ENCODE measurements at places on chromosomes 3 and 15.

GRCh38 chr3:137325170-137325569 lies 367.4 kb downstream of the IL20RB start:
- DNase-seq, result no peak

DNA sequence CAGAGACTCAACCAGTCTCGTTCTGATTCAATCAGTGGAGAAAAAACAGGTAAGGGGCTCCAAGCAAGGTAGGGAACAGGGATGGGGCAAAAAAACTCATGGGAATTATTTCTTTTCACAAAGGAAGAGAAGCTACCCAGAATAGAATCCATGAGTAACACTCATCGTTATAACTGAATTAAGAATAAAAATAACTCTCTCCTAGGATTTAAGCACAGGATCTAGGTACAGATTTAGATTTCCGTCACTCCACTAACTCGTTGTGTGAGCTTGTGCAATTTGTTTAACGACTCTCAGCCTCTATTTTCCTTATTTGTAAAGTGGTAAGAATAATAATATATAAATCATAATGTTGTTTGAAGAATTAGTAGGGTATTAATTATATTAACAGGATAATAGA lies 68.6 kb downstream of the ADAMTS9 start:
- DNase-seq, result no peak

DNA sequence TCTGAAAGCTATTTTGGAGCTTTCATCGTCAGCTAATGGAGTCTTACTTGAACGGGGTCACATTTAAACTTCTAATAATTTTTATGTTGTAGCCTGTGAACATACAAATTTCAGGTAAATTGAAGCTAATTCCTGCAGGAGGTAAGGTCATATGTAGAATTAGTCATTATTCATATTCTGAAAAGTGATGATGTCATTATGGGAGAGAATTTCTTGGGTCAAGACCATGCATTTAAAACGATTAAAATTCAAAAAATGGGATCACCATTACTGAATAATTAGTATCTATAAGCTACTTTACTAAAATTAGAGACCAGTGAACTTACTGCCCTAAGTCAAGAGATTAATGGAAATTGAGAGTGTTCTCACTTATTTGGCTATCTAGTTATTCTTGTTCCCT lies 120.4 kb downstream of the CHL1 start:
- DNase-seq, result no peak

GRCh38 chr15:69314131-69314530 lies 15.4 kb downstream of the PAQR5 start:
- no peak for DNase-seq

DNA sequence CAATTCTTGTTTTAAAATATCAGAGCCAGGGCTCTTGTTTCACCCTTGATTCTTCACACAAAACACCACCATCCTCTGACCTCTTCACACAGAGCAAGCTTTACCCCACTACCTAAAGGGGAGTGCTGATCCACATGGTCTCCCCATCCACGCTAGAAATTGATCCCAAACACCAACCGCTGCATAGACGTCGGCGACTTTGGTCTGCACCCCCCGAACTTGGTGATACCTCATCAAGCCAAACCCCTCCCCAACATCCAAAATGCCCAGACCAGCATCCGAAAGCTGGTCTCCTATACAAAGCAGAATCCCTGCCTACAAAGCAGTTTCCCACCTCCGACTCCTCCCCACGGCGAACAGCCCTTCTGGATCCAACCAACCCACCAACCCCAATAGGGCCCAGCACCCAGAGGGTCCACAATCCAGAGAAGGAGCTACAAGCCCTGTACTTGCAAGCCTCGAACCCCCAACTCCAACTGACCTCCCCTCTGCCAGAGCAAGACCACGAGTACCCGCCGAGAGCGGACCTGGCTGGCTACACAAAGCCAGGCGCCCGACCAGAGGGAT lies 25.8 kb upstream of the MTHFS start:
- no peak for DNase-seq

DNA sequence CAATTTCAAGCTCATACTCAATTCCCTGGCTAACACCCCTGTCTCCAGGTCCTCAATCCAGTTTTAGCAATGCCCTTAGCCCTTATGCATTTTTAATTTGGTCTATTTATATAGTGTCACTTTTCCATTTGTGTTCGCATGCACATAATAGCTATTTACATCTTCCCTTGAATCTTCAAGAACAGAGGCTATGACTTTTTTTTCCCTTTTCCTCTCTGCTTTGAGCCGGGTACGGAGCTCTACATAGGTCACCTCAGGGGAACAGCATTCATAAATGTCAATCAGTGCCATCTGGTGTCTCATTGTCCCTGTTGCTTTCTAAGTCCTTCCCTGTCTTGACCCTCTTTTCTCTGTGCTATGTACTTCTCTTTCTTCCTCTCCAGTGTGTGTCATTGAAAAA lies 26.5 kb upstream of the ACTC1 start:
- DNase-seq, result no peak

DNA sequence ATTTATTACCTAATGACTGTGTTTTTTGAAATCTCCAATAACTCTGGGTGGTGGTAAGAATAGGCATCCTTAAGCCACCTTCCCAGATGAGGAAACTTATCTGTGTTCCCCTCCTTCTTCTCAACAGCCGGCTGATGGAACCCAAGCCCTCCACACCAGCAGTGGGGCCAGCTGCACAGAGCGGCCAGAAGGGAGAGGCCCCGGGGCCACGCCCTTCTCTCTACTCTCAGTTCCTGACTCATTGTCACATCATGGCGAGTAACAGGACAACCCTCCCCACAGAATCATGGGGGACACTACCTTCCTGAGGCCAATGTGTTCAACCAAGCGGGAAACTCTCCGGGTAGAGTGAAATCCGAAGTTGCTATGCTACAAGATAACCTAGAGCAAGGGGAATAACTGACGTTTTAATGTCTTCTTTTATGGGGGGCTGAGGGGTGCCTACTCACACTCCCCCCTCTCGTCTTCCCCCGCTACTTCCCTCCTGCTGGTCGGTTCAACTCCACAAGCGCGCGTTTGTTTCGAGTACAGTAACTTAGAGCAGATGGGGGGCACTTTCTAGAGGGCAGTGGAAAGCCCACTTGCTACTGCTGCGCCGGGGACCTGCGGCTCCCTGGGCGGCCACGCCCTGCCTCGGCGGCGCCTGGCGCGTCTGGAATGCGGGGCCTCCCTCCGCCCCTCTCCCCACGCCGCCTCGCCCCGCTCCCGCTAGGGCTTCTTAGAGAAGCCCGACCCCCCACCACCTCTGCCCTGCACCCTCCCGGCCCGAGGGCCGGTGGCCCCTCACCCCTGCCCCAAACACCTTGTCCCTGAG lies 621 bp downstream of the ANXA2 start:
- no peak for DNase-seq

GRCh38 chr3:25855266-25855784 lies 65.4 kb downstream of the OXSM start:
- DNase-seq, result no peak

DNA sequence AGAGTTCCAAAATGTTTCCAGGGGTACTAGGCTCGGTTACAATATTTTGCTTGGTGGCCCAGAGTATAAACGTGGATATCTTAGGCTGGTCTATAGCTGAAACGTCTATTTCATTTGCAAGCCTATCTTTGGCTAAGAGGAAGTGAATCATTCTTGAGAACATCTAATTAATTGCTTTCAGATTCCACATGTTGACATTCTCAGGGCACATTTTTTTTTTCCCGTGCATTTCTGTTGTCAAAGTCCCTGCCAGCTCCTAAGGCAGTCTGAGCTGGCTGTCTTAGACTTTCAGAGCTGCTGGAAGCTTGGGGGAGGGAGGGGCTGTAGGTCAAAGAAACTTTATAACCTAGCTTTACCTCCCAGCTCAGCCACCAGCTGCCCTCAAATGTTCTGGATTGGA lies 23.2 kb upstream of the LAMP3 start:
- DNase-seq, result no peak

- no peak for DNase-seq
These were observed 204.2 kb downstream of the NFKBIZ start for GRCh38 chr3:102053375-102053989.

- DNase-seq, result no peak
These were observed 42.1 kb downstream of the CORO2B start for GRCh38 chr15:68620721-68621527.

- no peak for DNase-seq
These were observed 461.3 kb upstream of the NAALADL2 start for GRCh38 chr3:174397848-174398247.

DNA sequence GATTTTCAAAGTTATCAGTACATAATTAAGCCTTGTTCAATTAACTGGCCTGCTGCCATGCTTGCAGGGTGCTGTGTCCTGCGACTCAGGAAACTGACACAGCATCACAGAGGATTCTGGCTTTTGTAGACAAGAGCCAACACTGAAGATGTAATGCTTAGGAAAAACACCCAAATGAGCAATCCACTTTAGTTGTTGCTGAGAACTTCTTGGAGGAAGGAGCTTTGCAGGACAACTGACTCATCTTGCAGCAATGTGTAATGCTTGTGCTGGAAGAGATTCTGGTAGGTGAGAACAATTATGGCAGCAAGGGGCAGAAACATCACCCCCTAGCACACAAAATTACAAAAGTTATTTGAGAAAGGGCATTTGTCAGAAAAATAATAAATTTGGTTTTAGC lies 67.6 kb downstream of the NLGN1 start:
- no peak for DNase-seq

DNA sequence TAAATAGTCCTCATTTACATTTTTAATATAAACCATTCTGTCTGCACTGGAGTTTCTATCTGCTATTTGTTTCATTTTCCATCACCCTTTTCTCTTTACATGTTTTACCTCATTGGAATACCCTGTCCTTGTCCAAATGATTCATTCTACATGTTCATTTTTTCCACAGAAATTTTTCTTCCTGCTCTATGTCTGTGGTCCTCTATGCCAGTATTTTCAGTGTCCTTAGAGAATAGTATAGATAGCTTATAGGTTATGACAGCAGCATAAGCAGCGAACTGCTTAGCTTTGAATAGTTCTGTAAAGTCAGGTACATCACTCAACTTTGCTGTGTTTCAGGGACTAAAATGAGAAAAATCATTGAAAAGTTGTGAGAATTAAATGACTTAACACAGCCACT lies 742.3 kb upstream of the CBLB start:
- no peak for DNase-seq

- DNase-seq, result no peak
These were observed 1028.4 kb downstream of the SI start for GRCh38 chr3:164049847-164050246.

DNA sequence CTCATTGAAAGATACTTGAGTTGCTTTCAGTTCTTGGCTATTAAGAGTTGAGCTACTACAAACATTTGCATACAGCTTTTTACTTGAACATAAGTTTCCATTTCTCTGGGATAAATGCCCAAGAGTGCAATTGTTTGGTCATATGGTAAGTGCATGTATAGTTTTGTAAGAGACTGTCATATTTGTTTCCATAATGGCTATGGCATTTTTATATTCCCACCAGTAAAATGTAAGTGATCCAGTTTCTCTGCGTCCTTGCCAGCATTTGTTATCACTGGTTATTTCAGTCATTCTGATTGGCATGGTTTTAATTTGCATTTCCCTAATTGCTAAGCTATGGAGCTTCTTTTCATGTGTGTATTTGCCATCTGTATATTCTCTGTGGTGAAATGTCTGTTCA lies 22.5 kb downstream of the C3orf80 start:
- DNase-seq, result no peak
